ENCODE measurements at places on chromosomes 12 and 14.

DNA sequence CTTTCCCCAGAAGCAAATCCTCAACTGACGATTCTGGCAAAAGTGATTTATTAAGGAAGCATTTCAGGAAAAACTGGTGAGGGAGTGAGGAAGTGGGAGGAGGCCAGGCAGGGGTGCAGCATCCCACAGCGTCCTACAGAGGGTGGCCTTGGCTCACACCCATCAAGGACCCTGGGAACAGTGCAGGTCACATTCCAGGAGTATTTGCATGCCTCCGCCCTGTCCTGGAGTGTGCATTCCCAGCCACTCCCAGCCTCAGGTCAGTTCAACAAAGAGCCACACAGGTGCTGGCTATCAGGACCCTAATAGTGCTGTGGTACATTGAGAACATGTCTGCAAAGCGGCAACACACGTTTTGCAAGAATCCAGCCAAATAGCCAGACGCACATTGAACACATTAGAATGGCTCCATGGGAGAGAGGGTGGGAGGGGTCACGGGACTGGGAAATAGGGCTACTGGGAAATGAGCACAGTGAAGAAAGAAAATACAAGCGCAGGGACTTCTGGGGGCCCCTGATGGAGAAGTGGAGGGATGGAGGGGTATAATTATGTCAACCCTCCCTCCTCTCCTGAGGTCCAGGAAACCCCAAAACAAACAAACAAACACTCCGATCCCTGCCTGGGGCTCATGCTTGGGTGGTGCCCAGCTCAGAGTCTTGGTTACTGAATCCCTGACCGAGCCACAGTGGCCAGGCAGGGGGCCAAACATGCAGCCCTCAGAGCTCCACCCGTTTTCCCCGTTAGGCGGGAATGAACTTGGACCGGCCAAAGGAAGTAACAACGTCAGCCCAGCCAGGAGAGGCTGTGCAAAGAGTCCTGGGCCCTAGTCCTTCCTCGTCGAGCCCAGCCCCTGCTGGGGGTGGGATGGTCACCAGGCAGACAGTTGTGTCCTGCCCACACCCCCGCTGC is 36.5 kb downstream of the CMKLR1 start:
- DNase-seq, result no peak

- DNase-seq, result no peak
Measured at GRCh38 chr14:105528586-105529318, 2.4 kb downstream of the TMEM121 start.

- DNase-seq, result no peak
Measured at GRCh38 chr14:105581551-105582341, 55.4 kb downstream of the TMEM121 start.

DNA sequence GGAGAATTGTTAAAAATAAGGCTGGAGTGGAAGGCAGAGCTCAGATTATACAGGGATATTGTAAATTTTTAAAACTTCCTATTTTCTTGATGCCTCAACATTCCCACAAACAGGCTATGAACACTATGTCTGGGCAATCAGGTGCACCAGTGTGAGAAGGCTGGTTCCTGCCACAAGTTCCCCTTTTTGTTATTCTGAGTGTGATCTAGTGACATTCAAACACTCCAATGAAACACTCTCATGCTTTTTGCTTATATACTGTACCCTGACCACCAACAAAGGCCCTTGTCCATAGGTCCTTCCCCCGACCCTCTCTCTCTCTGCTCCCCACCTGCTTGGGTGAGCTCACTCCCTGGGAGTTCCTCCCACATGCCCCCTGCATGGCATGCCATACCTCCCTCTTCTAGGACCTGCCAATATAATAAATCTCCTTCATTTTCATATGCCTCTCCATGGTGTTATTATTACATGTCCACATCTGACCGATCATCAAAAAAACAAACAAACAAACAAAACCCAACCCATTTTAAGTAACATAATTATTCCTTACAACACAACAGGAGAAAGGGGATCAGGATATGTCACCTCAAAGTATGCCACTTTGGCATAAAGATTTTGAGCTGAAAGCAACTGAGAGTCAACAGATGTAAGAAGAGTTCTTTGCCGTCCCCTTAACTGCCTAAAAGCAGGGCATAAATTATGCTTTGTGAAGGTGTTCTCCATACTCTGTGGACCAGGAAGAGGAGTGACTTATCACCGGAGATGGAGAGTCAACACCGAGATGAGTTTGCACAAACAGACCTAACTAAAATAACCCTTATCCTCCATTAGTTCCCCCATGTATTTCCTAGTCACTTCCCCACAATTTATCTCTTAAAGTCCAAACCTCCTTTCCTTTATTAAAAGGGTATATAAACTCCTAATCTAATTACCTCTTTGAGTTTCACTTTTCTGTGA is 42.5 kb upstream of the CATSPERB start:
- no peak for DNase-seq

DNA sequence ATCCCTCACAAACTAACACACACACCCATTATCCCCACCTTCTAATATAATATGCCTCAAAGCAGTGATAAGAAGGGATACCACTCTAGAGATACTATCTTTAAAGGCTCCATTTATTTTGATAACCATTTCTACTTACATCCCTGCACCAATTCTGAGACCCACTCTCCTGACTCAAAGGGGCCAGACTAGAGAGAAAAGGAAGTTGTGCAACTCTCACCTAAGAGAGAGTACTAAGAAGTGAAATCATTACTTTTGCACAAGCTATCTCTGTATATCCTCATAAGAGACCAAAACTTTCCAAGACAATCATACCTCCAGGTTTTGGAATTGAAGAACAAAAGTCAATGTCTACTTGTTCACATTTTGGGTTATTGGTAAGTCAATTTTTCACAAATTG is 45.4 kb upstream of the USP15 start:
- DNase-seq, result no peak

- DNase-seq, result no peak
Measured at GRCh38 chr12:28164644-28165275, 25.5 kb upstream of the CCDC91 start.

GRCh38 chr12:131454418-131455217 is 256.3 kb upstream of the SFSWAP start:
- no peak for DNase-seq

DNA sequence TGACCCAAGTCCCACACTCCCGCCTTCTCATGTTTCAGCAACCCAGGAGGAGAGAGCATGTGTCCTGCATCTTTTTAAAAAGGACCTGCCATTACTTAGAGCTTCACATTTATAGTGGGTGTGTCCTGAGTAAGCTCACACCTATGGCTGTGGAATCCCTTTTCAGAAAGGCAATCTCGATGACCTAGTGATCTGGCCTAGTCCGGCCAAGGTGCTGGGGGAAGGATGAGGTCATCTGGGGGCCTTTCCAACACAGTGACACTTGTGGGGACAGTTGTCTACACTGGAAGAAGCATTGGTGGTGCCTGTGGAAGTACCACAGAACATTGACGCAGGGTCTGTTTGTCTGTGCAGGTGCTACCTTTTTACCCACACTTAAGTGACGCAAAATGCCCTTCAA is 8.2 kb downstream of the TCP11L2 start:
- no peak for DNase-seq

DNA sequence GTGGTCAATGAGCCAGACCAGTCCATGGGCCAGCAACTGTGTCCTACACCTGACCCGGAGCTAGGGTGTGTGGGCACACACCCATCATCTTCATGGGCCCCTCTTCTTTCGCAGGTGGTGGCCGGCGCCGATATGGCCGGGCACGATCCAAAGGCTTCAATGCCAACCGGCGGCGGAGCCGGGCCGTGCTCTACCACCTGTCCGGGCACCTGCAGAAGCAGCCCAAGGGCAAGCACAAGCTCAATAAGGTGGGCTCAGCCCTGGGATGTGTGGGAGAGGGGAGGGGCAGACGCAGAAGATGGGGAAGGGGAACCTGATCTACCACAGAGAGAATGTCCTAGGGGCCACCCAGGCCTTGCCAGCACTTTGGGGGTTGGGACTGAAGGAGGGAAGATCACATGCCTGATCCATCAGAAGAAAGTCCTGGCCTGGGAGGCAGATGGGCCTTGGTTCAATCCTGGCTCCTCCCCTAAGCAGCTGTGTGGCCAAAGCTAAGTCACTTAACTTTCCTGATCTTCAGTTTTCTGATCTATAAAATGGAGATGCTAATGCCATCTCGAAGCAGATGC is 3.8 kb downstream of the KCNH3 start:
- no peak for DNase-seq

- peak; percentile 44 for DNase-seq
Measured at GRCh38 chr14:24312736-24313507, 1.6 kb downstream of the LTB4R start.

- no peak for DNase-seq
Measured at GRCh38 chr14:73795974-73796373, 55.7 kb upstream of the PTGR2 start.

- no peak for DNase-seq
Measured at GRCh38 chr12:80161612-80162011, 62.3 kb downstream of the OTOGL start.

GRCh38 chr14:77923131-77923936 is 123.4 kb downstream of the ADCK1 start:
- no peak for DNase-seq

DNA sequence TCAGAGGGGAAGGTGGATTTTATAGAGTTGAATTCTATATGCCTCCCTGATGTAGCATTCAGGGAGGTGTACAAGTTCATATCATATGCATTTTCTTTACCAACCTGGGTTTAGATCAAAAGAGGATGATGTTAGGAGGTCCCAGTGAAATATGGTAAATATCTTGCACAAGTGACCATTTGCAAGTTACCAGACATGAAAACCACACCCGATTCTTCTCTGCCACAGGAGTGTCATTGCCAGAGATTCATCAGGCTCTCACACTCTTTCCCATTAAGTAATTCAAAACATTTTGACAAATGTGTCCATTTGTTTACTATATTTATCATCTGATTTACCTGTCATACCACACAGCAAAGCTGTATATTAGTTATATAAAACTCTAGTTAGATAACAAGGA is 44.0 kb downstream of the VCPKMT start:
- DNase-seq, result no peak

DNA sequence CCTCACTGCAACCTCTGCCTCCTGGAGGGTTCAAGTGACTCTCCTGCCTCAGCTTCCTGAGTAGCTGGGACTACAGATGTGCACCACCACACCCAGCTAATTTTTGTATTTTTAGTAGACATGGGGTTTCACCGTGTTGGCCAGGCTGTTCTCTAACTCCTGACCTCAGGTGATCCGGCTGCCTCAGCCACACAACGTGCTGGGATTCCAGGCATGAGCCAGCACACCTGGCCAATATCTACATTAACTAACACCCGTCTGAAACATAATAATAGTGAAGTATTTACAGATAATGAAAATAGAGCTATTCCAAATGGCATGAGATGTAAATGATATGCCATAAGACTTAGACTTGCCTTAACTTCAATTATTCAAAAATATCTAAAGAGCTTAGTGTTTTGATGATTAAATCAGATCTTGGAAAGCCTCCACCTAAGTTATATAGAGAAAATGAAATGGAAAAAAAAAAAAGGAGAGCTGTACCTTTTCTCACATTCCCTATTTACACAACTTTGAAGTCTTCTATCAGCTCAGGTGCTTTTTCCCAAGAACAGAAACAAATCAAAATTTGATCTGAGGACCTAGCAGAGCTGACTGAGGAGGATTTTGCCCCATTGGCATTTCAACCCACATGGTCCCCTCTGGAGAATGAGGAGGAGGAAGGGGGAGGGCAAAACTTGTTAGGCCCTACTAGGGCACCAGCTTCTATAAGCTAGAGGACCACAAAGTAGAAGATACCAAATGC is 309.2 kb downstream of the PRKD1 start:
- no peak for DNase-seq

DNA sequence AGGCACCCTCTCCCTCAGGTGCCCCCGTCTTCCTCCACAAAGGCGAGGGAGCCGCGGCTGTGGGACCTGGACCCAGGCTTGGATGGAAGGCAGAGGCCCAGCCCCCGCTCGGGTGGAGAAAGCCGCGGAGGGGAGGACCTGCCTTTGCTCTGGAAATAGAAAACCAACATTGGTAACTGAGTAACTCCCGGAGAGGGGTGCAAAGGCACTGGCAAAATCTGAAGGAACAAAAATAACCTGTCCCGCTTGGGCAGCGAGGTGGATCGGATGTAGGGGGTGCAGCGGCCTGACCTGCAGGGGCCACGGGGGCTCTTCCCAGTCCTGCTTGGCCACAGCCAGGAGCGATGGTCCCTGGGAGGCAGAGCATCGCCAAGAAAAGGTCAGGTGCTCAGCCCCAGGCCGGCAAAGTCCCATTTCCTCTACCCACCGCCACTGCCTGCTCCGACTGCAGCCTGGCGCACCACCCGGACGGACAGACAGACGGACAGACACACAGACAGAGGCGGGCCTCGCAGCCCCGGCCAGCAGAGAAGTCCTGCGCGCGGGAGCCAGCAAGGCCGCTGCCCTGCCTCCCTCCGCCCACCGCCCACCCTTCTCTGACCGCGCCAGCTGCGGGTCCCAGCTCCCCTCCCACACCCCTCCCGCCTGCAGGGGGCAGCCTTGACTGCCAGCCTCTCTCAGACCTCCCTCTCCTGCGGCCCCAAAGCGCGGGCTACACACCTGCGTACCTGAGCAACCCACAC is 21.4 kb upstream of the TMEM106C start:
- DNase-seq, result peak; percentile 33

DNA sequence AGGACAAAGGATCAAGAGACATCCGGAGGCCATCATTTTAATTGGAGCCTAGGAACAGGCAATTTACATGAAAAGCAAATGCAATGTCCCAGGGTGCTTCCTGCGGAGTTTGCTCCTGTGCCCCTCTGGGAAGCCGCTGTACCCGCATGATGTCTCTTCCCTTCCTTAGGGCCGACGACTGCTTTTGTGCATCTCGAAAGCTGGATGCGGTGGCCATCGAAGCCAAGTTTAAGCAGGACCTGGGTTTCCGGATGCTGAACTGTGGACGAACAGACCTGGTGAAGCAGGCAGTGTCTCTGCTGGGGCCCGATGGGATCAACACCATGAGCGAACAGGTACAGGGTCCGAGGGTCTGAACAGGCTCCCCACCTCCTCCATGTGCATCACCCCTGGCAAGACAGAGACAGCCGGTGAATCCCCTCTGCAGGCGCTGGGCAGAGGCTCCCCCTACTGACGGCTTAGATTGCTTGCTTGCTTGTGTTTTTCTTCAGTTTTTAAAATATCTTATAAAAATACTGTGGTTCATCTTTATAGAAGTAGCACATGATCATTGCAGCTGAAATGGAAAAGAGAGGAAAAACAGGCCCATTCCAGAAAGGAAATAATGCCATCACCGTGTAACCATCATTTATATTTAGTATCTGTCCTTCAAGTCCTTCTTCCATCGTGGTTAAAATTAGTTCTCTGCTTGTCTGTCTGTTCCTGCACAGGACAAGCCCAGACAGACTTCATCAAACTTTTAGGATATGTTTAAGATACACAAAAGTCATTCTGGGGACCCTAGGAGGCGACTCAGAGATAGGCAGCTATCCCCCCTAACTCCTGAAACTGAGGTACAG is 75.4 kb upstream of the PWP1 start:
- no peak for DNase-seq
